ENCODE measurements at places on chromosomes 7 and 10. TPM values are rescaled to one million over a fixed set of nuclear protein-coding genes. Genes with fewer than 3 reads are reported as not detected.

Gene GPR26
- 0.07 TPM for total RNA-seq

Gene CCDC6
- 69.4 TPM for total RNA-seq

Gene SOSTDC1
- total RNA-seq, result 0.70 TPM

Gene LAMB4
- not detected for total RNA-seq

Gene BAMBI
- 39.5 TPM for total RNA-seq

Gene GBX1
- total RNA-seq, result 1.8 TPM

Gene CDH23
- 4.3 TPM for total RNA-seq

Gene MKI67
- 51.3 TPM for total RNA-seq

Gene CPA4
- total RNA-seq, result not detected

Gene NME8
- 0.14 TPM for total RNA-seq

Gene RPEL1
- not detected for total RNA-seq

Gene DGKI
- 0.39 TPM for total RNA-seq

Gene GNGT1
- not detected for total RNA-seq

Gene SEMA3D
- 7.2 TPM for total RNA-seq

Gene NRAP
- not detected for total RNA-seq

Gene STOX1
- 2.7 TPM for total RNA-seq

Gene NPY
- total RNA-seq, result 3.1 TPM

Gene CFAP43
- 0.24 TPM for total RNA-seq

Gene PHYHIPL
- total RNA-seq, result 2.1 TPM

Gene ACSM6
- total RNA-seq, result not detected

Gene GIMAP1
- not detected for total RNA-seq

Gene GIMAP7
- total RNA-seq, result not detected

Gene SLC18A3
- 0.12 TPM for total RNA-seq

Gene CXCL12
- 47.3 TPM for total RNA-seq

Gene CPED1
- 0.23 TPM for total RNA-seq

Gene PNLIP
- not detected for total RNA-seq

Gene COG5
- total RNA-seq, result 40.6 TPM

Gene CDNF
- total RNA-seq, result 2.2 TPM

Gene AKR1C3
- 6.9 TPM for total RNA-seq
